ENCODE measurements at places on chromosomes 3 and 15. TPM values are rescaled to one million over a fixed set of nuclear protein-coding genes. Genes with fewer than 3 reads are reported as not detected.

BUB1B gene
- 82.5 TPM for total RNA-seq

OR4F15 gene
- total RNA-seq = not detected

SLC24A5 gene
- total RNA-seq = not detected

DNA sequence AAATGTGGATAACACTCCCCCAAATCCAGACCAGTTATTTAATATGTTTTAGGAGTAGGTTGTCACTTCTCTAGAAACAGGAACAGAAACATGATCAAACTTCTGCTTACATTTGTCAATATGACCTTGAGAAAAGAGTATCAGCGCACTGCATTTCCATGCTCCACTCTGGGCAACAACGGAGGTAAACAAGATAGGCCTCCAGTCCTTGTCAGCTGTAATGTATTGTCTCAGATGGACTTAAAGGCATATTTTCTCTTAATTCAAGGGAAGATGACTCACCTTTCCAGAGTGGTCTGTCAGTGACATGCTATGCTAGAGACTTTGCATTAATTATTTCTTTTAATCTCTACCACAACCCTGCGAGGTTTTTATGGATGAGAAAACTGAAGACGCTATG is 51.6 kb upstream of the TCF12 start:
- no peaks in the 10 kb centered on the region for H3K4me1 ChIP-seq
- H3K27me3 ChIP-seq = no peaks in the 10 kb centered on the region
- no peaks in the 10 kb centered on the region for H3K36me3 ChIP-seq
- no peak overlapping the region for H3K4me3 ChIP-seq
- H3K27ac ChIP-seq = no peak overlapping the region

DNA sequence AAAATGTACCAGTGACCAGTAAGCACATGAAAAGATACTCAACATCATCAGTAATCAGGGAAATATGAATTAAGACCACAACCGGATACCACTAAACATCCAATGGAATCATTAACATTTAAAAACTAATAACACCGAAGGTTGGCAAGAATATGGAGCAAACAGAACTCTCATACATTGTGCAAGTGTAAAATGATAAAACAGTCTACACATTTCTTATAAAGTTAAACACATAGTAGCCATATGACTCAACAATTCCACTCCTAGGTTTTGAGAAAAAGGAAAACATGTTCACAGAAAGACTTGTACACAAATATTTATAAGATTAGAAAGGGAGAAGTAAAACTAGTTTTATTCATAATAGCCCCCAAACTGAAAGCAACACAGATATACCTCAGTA is 60.3 kb upstream of the SLCO2A1 start:
- peaks cover under 1% of the 10 kb centered on the region for H3K27me3 ChIP-seq
- no peak overlapping the region for H3K4me3 ChIP-seq
- no peaks in the 10 kb centered on the region for H3K4me1 ChIP-seq
- H3K36me3 ChIP-seq = no peaks in the 10 kb centered on the region
- no peak for DNase-seq
- no peak overlapping the region for H3K27ac ChIP-seq

DNA sequence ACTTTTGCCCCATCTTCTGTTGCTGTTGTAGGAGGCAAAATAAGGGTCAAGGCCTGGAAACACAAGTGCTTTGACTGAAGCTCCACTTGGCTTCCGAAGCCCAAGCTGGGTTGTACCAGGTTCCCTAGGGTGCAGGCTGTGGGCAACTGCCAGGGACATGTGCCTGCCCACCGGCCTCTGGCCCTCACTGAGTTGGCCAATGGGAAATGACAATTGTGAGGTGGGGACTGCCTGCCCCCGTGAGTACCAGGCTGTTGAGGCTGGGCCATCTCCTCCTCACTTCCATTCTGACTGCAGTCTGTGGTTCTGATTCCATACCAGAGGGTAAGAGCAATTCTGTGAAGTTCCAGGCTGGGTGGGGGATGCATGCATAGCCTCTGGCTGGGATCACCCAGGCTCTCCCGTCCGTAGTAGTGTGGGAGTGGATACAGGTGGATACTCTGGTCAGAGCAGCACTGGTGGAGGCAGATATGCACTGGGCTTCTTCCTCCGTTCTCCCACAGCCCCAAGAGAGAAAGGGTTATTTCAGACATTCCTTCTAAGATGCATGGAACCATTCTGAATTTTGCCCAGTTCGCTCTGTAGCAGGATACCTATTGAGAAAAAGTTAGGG is at the start of gene ADIPOQ:
Gene ADIPOQ, plus strand, starts transcription at position 285 of the 613 bp plus-strand sequence. CDS start 10,349 bp downstream, outside the sequence.
- H3K4me1 ChIP-seq = no peaks in the 10 kb centered on the region
- no peak for DNase-seq
- peaks cover 9% of the 10 kb centered on the region for H3K27me3 ChIP-seq
- H3K4me3 ChIP-seq = no peak within 1 kb of the TSS
- no peak within 1 kb of the TSS for H3K27ac ChIP-seq

DNA sequence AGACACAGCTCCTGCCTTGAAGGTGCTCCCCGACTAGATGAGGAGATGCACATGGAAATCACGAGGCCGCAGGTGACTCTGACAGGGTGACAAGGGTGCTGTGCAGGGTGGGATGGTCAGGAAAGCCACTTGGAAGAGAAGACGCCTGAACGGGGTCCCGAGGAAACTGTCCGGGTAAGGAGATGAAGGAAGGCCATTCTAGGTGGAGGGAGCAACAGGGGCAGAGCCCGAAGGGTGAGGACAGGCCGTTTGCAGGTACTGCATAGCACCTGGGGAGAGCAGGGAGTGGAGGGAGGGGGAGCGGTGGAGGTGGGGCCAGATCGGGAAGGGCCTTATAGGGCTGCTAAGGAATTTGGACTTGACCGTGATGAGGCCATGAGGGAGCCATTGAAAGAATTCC is 105.6 kb upstream of the DLG1 start:
- H3K27me3 ChIP-seq = peaks cover 2% of the 10 kb centered on the region
- no peak for DNase-seq
- H3K27ac ChIP-seq = no peak overlapping the region
- H3K36me3 ChIP-seq = no peaks in the 10 kb centered on the region
- no peak overlapping the region for H3K4me3 ChIP-seq

Measured in activated CD8-positive, alpha-beta T cell treated with anti-CD3 and anti-CD28 coated beads for 36 hours (primary cell).